ENCODE measurements at places on chromosomes 1 and 21. TPM values are rescaled to one million over a fixed set of nuclear protein-coding genes. Genes with fewer than 3 reads are reported as not detected.

DNA sequence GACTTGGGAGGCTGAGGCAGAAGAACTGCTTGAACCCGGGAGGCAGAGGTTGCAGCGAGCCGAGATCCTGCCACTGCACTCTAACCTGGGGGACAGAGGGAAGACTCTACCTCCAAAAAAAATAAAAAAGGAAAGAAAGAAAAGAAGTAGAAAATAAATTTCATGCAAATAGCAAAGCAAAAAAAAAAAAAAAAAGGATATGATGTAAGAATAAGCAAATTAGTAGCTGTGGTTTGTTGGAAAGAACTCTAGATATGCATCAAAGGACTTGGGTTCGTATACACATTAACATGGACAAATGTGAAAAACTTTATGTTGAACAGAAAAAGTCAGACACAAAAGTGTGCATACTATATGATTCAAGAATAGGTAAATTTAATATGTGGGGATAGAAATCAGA is 11.9 kb downstream of the WASF2 start:
- DNase-seq, result no peak

- DNase-seq, result no peak
Measured at GRCh38 chr1:22334860-22335550, 116.6 kb upstream of the ZBTB40 start.

The SLAMF8 gene
- total RNA-seq, result 9.9 TPM

The SYCP1 gene
- total RNA-seq, result not detected

DNA sequence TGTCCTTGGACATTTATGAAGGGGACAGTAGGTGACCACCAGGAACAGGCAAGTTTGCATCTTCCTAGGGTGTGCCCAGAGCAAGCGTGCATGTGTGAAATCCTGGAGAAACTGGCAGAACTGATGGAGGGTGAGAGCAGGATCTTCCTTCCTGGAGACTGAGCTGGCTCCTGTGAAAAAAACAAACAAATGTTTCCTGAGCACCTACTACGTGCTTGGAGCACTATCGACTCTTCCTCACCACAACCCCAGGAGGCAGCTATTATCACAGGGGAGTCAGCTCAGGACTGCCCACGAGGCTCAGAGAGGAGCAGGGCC is 1.5 kb upstream of the EDN2 start:
- no peak for DNase-seq

- no peak for DNase-seq
Measured at GRCh38 chr1:41379738-41380130, 18.5 kb downstream of the FOXO6 start.

GRCh38 chr1:64171246-64171645 is 32.2 kb upstream of the UBE2U start:
- no peak for DNase-seq

GRCh38 chr1:66108624-66109023 is 315.9 kb downstream of the PDE4B start:
- DNase-seq, result no peak

- no peak for DNase-seq
Measured at GRCh38 chr1:24309762-24310485, 9.2 kb upstream of the GRHL3 start.

DNA sequence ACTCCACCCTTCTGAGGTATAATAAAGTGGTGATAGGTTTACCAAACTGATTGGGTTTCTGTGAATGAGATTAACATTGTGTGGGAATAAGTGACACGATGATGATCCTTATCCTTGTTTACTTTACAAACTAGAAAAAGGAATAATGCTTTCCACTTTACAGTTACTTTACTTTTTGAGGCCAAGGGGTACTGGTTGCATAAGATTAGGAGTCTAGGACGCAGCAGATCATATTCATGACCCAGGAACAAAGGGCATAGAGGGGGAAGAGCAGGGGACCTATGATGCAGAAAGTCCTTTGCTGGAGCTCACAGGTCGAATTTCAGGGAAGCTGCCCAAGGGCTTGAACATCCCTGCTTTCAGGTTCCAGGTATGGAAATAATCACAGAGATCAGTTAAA is 20.4 kb downstream of the FGGY start:
- no peak for DNase-seq

The RIT1 gene
- 27.1 TPM for total RNA-seq

The LAX1 gene
- total RNA-seq, result 0.54 TPM

The CFHR2 gene
- not detected for total RNA-seq

- DNase-seq, result no peak
Measured at GRCh38 chr1:1788646-1789431, 10.6 kb upstream of the NADK start.

The NID1 gene
- 95.5 TPM for total RNA-seq

The TMOD4 gene
- total RNA-seq, result not detected

- DNase-seq, result no peak
Measured at GRCh38 chr1:226250511-226250910, 27.0 kb downstream of the MIXL1 start.

DNA sequence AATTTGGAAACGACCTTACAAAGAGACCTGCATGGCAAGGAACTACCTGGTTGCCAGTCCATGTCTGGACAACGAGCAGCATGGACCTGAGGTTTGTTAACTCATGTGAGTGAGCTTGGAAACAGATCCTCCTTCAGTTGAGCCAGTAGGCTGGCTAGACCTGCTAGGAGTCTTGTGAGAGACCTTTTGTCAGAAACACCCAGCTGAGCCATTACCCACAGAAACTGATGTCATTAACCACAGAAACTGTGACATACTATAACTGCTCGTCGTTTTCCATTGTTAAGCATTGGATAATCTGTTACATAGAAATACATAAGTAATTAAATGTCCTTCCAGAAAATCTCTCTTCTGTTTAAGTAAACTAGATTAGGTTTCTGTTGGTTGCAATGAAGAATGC is 211.1 kb upstream of the C21orf91 start:
- DNase-seq, result no peak

- DNase-seq, result no peak
Measured at GRCh38 chr1:42924851-42925760, 33.6 kb downstream of the SLC2A1 start.

DNA sequence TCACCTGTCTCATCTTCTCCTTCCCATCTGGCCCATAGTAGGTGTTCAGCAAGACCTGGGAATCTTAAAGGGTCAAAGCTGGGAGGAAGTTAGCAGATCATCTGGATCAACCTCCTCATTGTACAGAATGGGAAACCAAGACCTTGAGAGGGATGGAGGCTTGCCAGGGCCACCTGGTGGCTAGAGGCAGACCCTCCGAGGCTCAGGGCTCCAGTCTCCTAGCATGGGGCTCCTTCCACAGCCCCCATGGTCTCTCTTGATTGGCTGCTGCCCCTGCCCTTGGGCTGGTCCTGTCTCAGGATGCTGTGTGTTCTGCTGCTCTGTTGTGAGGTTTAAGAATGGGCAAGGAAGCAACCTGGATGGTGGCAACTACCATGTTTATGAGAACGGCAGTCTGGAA is 68.7 kb upstream of the CNTN2 start:
- DNase-seq, result no peak

DNA sequence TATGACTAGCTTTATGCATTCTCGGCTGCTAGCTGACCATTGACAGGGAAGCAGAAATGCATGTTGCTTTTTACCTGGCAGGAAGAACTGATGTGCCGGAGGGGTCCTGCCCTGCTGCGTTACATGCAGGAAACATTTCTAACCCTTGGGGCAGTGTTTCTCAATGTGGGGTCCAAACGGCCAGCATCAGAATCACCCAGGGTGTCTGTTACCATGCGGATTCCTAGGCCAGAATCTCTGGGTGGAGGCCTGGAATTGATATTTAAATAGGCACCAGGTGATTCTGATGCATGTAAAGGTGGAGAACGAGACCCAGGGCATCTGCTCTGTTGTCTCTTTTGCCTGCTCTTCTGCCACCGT is 182.7 kb downstream of the PCP4 start:
- no peak for DNase-seq

DNA sequence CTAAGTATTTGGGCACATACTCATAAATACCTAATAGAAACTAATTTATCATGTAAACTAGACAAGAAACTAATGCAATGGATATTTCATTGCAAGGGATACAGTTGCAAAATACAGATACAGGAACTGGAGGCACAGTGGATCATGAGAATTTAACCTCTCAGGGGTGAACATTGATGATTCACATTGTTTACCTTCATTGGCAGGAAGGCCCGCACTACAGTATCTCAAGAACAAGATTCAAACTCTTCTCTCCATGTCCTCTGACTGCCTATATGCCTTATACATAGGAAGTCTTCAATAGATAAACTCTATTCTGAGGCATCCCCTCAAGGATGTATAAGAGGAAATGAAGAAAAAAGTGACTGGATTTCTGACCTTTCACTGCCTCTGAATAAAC is 18.4 kb upstream of the PTBP2 start:
- DNase-seq, result no peak

The KRTAP11-1 gene
- not detected for total RNA-seq

DNA sequence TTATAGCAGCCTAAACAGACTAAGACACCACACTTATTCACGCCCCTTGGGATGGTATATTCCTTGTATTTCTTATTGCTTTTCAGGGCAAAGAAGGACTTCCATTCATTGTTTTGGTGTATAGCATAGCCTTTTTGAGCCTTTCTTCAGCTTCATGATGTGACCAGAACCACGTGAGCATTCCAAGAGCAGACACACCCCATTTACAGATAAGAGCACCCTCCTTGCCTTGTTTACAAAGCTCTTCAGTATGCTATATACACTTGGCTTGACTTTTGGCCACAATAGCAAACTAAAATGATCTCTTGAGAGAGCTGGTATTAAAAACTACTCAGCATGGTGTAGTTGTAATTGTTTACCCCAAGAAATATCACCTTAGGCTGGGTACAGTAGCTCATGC is 78.7 kb downstream of the PIK3R3 start:
- DNase-seq, result no peak

GRCh38 chr1:28258628-28259251 is 578 bp upstream of the SESN2 start:
- no peak for DNase-seq

DNA sequence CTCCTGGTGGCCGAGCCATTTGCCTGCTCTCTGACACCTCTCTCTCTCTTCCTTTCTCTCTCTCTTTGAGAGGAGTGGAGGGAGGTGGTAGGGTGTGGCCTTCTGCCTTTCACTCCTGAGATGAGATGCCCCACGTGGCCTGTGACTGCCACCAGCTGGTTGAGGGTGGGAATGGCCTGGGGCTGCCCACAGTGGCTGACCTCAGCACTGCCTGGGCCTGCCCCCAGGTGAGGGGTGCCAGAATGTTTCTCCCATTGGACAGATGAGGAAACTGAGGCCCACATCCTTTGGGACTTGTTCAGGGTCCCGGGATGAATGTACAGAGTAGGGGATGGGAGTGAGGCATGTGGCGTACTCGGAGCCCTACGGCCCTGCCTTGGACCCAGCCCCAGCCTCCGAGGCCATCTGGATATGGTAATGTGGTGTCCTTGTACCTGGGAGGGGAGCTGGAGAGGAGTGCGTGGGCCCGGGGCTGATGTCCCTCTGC is 12.7 kb upstream of the C1orf167 start:
- DNase-seq, result no peak

The GUCA2A gene
- not detected for total RNA-seq

DNA sequence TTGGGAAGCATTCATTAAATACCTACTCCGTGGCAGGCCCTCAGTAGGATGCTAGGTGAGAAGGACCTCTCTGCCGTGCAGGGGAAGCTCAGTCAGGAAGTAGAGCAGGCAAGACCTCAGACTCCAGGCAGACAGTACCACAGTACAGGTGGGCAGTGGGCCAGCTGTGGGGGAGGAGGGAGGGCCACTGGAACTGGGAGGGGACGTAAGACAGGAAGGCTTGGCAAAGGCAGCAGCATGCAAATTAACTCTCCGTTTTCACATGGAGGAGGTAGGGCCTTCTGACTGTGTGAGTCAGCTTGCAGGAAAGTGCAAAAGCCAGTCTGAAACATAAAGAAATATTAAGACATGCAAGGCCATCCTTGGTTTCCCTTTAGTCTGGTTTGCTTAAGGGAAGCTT is 157.7 kb downstream of the TRIM33 start:
- no peak for DNase-seq

- no peak for DNase-seq
Measured at GRCh38 chr1:212437179-212437798, 4.6 kb downstream of the NENF start.

- no peak for DNase-seq
Measured at GRCh38 chr1:19139711-19140110, 70.4 kb downstream of the UBR4 start.

DNA sequence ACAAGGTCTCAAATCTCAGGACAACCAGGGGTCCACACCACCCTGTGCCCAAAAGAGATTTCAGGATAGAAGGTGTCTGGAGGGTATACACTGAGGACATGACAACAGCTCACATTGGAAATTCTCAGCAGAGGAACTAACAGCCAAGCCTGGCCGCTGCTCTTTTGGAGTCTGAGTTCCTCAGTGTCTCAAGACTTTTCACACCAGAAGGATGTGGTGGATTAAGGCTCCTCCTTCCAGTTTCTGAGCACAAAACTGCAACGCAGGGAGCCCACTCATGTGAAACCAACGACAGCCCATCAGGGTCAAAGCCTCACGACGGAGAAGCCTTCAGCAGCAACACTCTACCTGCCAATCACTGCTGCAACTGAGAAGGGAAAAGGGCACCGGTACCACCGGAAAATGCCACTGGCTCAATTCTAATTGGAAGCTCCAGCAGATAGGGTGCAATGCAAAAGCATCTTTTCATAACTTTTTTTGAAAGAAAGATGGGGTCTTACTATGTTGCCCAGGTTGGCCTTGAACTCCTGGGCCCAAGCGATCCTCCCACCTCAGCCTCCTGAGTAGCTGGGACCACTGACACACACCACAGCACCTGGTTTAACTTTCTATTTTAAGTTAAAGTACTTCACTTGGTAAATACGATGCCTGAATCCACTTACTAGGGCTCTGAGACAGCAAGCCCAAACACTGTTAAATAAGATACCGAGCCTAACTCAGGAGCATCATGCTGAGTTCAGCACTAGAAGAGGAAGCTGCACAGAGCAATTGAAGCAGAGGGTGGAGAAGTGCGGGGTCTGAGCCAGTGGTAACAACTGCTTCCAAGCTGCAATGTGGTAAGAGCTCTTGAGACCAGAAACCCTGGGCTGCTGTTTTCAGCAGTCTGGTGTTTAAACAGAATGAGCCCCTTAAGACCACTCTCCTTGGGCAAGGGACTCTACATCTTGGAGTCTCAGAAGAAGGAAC is 7.8 kb downstream of the CAPZB start:
- DNase-seq, result no peak

The FAM229A gene
- 11.8 TPM for total RNA-seq

The CYP4A22 gene
- total RNA-seq, result not detected
